Lung (tissue), 17 donors: ENCODE measurements at places on chromosomes 11 and 22. TPM values are rescaled to one million over a fixed set of nuclear protein-coding genes. Genes with fewer than 3 reads are reported as not detected.
A peak's percentile ranks its signal among the peaks of the same experiment; 100 is the strongest.

The LDHAL6A gene
- not detected for total RNA-seq

The FJX1 gene
- 2.9 TPM for total RNA-seq

The RAB36 gene
- 27.5 TPM for total RNA-seq

DNA sequence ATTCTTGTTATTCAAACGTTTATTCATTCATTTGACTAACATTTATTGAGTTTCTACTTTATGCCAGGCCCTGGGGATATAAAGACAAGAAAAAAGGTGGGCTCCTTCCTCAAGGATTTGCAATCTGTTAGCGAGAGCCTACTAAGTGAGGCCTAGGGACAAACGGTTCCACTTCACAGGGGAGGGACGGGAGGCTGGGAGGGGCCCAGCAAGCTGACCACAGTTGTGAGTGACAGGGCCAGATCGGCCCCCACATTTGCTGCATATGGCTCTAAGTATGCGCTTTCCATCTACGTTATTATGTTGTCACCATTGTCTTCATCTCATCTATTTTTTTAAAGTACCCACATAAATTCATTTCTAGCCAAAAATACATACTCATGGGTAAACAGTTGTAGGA, 271.1 kb downstream of the BUD13 start:
- DNase-seq = no peak

- DNase-seq = no peak
Observed at GRCh38 chr11:38130514-38130913, 1532.5 kb upstream of the RAG2 start.

- no peak for DNase-seq
Observed at GRCh38 chr11:109762546-109762945, 330.6 kb upstream of the ZC3H12C start.

The CKAP5 gene
- total RNA-seq = 50.0 TPM

GRCh38 chr11:20159466-20160381, 551 bp downstream of the DBX1 start:
- DNase-seq = no peak

DNA sequence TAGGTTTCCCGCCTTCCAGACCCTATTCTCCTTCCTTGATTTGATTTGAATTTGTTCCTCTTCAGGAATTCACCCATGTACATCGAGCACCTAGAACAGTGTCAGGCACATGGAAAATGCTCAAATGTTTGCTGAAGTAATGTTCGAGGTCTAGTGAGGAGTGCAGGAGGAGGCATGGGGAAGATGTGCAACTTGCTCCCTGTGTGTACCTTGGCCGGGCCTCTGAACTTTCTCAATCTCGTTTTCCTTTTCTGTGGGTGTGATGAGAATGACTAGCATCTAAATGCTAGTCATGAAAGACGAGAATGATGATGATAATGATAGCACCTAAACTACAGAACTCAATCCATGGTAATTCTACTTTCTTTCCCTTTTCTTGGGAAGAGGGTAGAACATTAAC, 279.1 kb upstream of the PLET1 start:
- no peak for DNase-seq

DNA sequence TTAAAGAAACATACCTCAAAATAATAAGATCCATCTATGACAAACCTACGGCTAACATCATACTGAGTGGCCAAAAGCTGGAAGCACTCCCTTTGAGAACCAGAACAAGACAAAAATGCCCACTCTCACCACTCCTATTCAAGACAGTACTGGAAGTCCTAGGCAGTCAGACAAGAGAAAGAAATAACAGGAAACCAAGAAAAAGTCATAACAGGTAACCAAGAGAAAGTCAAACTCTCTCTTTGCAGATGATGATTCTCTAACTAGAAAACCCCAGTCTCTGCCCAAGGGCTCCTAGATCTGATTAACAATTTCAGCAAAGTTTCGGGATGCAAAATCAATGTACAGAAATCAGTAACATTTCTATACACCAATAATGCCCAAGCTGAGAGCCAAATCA, 35.6 kb downstream of the TMEM123 start:
- no peak for DNase-seq

The P2RX6 gene
- 2.2 TPM for total RNA-seq

DNA sequence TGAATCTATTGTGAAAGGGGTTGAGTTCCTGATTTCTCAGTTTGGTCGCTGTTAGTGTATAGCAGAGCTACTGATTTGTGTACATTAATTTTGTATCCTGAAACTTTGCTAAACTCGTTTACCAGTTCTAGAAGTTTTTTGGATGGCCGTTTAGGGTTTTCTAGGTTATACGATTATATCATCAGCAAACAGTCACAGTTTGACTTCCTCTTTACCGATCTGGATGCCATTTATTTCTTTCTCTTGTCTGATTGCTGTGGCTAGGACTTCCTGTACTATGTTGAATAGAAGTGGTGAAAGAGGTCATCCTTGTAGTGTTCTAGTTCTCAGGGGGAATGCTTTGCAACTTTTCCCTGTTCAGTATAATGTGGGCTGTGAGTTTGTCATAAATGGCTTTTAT, 24.6 kb upstream of the OOSP4B start:
- DNase-seq = no peak

DNA sequence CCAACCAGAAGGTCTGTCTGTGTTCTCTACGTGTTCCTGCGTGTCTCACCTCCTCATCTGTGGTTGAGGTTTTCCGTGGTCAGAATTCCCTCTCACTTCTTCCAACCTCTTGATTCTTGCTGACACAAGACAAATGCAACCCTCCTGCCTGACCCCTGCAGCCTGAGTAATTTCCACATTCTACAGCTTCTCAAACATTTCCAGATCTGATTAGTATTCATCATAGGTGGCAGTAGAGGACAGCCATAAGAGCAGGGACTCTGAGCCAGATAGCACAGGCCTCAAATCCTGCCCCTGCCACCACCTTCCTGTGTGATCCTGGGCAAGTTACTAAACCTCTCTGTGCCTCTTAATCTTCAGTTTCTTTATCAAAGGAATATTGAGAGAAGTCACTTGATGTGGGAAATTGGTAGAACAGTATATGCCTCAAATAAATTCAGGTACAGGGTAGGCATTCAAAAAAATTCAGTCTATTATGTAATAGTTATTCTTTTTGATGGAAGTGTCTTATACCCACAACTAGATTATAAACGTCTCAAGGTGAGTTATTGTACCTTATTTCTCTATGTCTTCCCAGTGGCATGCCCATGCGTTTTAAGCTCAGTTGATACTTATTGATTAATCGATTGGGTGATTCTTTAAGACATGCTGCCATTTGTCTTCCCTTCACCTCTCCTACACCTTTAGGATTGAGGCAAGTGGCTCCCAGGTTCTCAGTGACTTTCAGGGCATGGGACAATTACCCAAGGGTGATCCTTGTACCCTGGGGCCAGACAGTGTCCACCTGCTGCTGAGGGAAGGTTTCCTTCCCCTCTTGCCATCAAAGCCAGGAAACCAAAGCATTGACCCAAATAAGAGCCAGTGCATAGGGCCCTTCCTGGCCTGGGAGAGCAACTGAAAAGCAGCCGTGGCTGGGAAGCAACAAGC, 19.6 kb downstream of the POU2AF1 start:
- no peak for DNase-seq

- no peak for DNase-seq
Observed at GRCh38 chr11:75152090-75152489, 1.2 kb downstream of the SLCO2B1 start.

DNA sequence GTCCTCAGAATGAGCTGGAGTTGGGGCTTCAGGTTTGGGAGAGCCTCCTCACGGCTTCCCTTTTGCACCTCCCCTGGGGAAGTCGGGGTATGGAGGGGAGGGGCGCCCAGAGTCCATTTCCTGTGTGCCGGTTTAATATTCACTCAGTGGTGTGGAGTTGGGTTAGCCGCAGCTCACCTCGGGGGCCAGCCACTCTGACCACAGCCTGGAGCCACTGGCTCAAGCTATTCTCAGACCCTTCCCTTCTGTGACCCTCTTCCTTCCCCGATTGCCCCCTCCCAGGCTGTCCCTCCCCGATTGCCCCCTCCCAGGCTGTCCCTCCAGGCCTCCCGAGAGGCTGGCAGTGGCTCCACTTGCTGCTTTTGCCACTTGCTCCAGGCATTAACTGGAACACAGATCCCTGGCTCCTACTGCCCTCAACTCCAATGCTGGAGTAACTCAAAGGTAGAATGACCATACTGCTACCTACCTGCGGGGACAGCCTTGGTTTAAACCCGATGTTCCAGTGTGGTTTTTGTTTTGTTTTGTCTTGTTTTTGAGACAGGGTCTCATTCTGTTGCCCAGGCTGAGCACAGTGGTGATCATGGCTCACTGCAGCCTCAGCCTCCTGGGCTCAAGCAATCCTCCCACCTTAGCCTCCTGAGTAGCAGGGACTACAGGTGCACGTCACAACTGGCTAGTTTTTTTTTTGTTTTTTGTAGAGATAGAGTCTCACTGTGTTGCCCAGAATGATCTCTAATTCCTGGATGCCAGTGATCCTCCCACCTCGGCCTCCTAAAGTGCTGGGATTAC, 29.3 kb downstream of the RPUSD4 start:
- DNase-seq = no peak

GRCh38 chr11:69131644-69132300, 24.0 kb upstream of the SMIM38 start:
- peak; percentile 91 for DNase-seq

The KRTAP5-9 gene
- total RNA-seq = 0.52 TPM

- no peak for DNase-seq
Observed at GRCh38 chr22:19997561-19998231, 18.9 kb downstream of the ARVCF start.

GRCh38 chr11:111792955-111793500, 26.8 kb upstream of the PPP2R1B start:
- no peak for DNase-seq

The SMTNL1 gene
- total RNA-seq = not detected

GRCh38 chr11:35313066-35313759, 106.1 kb downstream of the SLC1A2 start:
- DNase-seq = no peak

DNA sequence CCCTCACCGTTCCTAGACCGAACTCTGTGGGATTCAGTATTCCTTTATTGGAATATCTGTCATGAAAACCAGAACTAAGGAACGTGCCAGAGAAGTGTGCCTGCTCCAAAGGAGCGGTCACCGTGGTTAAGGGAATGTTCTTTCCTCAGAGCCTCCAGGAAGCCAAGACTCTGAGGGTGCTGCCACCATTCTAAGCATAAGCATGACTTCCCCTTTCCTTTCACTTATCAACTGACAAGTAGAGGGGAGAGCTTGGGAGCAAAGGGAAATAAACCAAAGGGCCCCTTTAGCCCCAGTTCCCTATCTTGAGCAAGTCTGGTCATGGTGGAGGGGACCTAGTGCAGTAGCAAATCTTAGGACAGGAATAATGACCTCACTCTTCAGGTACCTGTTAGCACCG, 26.8 kb downstream of the CTR9 start:
- no peak for DNase-seq

DNA sequence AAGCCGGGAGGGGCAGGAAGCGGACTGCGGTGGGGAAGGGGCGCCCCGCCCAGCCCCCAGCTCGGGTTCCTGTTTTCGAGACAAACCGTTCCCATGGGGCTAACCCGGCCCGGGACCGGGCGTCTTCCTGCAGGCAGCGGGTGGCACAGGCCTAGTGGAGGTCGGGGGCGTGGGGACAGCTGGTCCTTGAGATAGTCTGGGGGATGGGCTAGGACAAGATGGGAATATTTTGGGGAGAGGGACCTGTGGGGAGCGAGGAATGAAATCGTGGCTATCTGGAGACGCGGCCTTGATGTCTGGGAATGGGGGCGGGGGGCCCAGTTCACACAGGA, 1.2 kb upstream of the RASGRP2 start:
- peak; percentile 49 for DNase-seq

DNA sequence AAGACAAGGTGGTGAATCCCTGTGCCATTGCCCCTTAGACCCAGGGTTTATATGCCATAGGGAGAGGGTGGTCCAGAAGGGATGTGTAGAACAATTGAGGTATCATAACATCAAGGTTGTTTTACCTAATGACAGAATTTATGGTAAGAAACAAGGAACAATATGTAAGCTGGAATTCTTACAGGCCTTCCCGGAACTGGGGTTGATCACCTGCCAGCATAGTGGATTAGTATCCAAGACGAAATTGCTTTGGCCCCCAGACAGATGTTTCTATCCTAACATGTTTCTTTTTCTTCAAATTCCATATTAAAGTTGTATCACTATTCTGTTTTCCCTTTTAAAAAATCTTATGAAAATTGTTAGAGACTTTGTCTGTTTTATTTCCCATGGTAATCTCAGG, 343.8 kb upstream of the ANO3 start:
- DNase-seq = no peak

DNA sequence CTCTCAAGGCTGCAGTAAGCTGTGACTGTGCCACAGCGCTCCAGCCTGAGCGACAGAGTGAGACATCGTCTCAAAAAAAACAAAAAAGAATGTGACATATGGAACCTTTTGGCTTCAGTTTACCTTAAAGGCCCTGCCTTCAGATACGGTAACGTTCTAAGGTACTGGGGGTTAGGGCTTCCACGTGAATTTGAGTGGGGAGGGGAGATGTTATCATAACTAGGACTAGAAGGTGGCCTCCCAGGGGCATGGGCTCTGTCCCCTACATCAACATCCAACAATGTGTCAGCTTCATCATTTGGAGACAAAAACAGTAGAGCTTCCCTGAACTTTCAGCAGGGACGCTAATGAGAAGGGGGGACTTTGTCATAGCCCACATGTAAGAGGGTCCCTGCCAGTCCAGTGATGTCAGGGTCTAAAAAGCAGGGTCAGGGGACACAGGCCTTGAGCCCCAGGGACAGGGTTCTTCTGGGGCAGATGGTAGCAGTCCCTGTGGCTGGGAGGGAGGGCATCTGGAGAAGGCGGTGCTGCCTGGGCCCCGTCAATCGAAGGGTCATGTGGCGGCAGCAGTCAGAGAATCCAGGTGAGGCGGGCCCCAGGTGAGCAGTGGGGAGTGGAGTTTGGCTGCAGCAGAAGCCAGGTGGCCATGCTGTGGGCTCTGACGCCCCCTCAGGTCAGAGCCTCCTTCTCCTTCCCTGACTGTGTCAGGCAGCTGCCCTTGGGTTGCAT, 79.8 kb downstream of the BCR start:
- DNase-seq = no peak

DNA sequence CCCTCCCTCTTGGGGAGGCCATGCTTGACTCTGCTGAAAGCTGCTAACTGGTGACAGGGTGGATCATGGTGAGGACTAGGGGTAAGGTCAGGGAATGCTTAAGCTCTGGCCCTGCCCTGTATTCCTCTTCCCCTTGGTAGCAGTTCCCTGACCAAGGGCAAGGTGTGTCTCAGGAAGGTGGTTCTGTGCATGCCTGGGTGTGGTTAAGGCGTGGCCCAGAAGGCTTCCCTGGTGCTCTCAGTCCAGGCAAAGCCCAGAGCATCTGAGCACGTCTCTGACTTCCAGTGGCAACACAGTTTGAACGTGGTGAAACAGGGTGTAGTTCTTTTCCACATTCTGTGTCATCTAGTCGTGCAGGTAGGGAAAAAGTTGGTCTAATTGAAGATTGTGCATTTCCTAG, 53.1 kb upstream of the HORMAD2 start:
- DNase-seq = no peak

The TRMT112 gene
- 154 TPM for total RNA-seq

The SPI1 gene
- 188 TPM for total RNA-seq

The RASL10A gene
- total RNA-seq = 3.3 TPM

DNA sequence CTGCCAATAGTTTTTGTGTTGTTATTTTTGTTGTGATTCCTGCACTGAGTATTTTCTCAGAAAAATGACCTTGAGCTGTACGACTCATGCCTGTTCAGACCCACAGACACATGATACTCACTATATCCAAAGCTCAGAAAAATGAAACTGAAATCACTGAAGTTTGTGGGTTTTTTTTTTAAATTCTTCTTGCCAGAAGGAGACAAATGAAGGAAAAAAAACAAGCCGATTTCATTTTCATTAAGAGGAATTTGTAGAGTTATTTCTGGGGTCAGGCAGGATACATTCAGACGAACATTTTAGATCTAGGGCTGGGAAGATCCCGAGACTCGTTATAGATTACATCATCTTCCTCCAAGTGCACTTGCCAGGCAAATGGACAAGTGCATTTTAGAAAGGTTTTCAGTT, 60.4 kb downstream of the BMAL1 start:
- peak; percentile 39 for DNase-seq
